ENCODE measurements at places on chromosomes 13 and 19.
A peak's percentile ranks its signal among the peaks of the same experiment; 100 is the strongest.

DNA sequence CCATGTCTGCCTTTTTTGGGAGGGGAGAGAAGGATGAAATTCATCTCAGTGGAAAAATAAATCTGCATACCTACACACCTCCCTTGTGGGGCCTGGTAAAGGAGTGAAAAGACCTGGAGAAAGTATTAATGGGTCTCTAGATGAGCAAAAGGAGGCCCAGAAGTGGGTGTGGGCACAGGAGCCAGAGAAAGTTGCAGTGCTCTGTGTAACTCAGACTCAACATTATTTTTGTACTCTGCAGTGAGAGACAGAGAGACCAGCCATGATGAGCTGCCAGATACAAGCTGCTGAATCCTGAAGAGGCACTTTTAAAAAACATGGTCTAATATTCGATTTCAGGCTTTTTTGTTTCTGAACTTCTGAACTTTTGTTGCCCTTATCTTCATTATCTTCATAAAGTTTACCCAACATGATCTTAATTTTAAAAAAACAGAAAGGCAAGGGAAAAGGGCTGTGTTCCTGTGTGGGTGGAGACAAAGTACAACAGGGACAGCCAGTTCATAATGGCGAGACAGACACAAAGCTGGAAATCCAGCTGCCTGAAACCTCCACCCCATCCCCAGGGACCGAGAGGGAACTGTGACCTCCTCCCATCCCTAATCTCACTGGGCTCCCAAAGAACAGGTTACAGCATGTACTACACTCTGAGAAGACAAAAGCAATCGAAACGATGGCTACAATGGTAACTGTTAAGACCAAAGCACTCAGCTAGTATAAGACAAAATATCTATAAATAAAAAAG lies 77.2 kb downstream of the KLF12 start:
- DNase-seq: no peak

DNA sequence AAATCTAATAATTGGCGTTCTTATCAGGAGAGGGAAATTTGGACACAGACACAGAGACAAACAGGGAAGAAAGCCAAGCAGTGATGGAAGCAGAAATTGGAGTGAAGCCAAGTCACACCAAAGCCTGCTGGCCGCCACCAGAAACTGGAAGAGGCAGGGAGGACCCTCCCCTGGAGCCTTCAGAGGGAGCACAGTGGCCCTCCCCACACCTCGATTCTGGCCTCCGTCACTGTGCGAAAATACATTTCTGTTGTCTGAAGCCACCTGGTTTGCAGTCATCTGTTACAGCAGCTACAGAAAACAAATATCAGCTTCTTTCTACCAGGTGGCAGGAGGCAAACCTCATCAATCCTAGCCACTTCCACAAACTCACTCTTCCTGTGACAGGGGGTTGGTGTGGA lies 8.3 kb upstream of the TLE6 start:
- peak; percentile 56 for DNase-seq

DNA sequence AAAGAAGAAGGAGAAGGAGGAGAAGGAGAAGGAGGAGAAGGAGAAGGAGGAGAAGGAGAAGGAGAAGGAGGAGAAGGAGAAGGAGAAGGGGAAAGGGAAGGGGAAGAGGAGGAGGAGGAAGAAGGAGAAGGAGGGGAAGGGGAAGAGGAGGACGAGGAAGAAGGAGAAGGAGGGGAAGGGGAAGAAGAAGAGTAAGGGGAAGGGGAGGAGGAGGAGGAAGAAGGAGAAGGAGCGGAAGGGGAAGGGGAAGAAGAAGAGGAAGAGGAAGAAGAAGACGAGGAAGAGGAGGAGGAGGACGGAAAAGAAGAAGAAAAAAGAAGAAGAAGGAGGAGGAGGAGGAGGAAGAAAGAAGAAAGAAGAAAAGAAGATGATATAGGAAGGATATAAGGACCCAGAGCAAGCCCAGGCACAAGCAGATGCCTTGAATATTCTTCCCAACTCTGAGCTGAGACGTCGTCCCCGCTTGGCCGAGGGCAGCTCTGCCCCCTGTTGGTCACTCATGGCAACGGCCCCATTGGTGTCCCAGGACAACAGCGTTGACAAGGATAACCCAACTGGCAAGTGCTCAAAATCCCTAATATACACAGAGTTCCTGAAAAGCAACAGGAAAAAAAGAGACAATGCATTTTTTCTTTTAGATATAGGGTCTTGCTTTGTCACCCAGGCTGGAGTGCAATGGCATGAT lies 30.6 kb upstream of the IGSF23 start:
- no peak for DNase-seq

GRCh38 chr19:15227261-15227660 lies 5.0 kb downstream of the EPHX3 start:
- DNase-seq: no peak
